ENCODE measurements at places on chromosomes 3 and 15.

DNA sequence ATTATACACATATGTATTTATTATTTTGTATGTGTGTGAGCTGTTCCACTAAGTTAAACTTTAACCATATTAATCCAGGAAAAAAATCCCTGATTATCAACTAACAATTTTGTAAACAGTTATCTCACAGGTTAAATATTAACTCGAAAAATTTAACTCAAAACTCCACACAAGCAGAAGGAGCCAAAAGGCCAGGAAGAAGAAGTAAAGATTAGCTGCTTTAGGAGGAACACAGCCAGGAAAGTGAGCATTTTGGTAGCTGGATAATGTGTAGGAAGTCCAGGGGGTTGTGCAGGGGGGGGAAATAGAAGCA is 425.0 kb downstream of the TIGIT start:
- no peak for DNase-seq

GRCh38 chr3:52721002-52721729 is 15.3 kb downstream of the SPCS1 start:
- DNase-seq = peak; percentile 30

- DNase-seq = no peak
Measured at GRCh38 chr3:127196466-127197299, 3.8 kb downstream of the PRR23E start.

DNA sequence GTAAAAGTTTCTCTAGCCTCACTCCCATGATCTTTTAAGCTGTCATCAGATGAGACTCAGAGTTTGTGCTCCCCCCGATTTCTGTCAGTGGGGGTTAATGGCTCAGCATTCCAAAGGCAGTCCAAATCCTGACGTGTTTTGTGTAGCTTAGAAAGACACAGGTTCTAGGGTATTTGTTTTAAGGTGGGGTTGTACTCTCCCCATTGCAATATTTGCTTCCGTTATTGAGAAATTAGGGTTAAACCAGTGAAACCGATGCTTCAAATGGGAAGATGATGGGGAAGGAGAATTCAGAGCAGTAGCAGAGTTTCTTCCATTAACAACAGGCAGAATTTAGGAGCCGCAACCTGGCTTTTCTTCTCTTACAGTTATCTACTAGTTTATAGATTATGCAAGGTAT is 3.4 kb downstream of the PIGB start:
- DNase-seq = no peak

DNA sequence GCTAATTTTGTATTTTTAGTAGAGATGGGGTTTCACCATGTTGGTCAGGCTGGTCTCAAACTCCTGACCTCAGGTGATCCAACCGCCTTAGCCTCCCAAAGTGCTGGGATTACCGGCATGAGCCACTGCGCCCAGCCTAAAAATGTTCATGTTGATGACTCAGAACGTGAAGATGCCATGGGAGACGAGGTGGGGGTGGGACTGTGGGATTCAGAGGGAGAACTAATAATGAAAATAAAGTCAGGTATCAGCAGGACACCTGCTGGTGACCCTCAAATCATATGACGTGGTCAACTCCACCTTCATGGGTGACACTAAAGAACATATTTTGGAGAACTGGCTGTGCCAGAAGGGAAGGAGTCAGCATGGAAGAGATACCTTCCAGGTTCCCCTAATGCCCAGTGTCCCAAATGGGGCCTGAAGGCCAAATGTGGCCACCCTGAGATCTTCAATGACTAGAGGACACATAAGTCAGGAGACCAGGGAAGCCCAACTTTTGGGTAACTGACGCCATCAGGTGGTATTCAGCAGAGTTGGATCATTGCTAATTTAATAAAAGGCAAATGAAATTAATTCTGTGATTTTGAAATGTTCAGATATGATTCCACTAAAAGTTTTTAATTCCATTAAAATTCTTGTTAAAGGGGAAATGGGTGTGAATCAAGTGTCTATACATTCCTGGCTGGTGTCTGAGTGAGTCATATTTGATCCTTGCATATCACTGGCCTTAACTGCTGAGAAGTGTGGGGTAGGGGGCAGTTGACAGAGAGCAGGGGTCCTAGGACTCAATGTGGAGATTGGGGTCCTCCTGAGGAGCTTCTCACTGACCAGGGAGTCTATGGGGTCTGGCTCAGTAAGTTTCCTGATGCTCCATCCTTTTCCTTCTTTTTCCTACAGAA is 88.6 kb upstream of the GSK3B start:
- DNase-seq = no peak
